Effector CD8-positive, alpha-beta T cell (primary cell): ENCODE measurements at places on chromosomes 4 and X.

- DNase-seq = no peak
Measured at GRCh38 chr4:40196272-40196671, 559 bp upstream of the RHOH start.

DNA sequence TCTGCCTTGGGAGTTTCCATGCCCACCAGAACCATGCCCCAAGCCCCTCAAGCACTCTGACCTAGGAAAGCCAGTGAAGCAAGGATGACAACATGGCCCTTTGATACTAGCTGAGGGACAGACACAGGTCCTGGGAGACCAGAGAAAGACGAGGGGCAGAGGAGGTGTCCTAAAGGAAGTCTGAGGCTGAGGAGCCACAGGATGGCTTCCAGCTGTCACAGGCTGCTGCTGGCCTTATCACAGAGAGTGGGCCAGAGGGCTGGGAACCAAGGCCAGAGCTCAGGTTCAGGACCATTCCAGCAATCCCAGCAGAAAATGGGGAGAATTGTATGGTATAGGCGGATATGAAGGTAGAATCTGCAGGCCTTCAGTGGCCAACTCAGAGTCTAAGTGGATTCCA is 31.7 kb upstream of the MSANTD1 start:
- DNase-seq = no peak

- DNase-seq = no peak
Measured at GRCh38 chrX:74383611-74384010, 37.7 kb upstream of the SLC16A2 start.

DNA sequence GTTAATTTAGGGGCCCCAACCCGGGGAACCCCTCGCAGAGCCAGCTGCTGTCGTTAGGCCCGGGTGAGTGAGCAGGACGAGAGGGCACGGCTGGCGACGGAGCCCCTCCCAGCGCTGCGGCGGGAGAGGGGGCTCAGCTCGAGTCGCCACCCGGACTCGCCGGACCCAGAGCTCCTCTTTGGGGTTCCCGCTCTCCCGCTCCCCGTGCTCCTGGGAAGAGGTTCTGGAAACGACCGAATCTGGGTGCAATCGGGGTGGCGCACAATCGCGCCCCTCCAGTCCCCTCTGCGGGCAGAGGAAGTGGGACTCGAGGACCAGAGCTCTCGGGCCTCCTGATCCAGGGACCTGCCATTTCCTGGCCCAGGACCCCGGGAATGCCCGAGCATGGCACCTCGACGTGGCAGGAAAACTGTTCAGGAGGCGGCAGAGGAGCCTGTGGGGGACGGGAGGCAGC is 37.3 kb upstream of the ARAF start:
- no peak for DNase-seq

DNA sequence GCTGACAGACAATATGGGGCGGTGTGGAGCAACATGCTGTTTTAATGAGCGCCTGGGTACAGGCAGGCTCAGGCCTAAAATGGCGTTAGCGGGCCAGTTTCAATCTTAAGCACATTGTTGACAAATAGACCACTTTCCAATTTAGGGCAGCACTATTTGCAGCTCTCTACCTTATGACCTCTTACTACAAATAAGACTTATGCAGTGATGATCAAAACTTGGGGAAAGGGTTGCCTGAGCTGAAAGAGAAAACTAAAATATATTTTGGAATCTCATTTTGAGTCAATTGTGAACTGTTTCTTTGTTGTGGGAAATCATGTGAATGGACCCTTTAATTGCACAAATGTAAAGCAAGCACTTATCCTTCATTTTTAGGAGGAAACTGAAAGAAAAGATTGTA is 25.5 kb upstream of the GPAT3 start:
- DNase-seq = no peak

GRCh38 chrX:10923466-10923865 is 187.7 kb upstream of the HCCS start:
- DNase-seq = no peak

DNA sequence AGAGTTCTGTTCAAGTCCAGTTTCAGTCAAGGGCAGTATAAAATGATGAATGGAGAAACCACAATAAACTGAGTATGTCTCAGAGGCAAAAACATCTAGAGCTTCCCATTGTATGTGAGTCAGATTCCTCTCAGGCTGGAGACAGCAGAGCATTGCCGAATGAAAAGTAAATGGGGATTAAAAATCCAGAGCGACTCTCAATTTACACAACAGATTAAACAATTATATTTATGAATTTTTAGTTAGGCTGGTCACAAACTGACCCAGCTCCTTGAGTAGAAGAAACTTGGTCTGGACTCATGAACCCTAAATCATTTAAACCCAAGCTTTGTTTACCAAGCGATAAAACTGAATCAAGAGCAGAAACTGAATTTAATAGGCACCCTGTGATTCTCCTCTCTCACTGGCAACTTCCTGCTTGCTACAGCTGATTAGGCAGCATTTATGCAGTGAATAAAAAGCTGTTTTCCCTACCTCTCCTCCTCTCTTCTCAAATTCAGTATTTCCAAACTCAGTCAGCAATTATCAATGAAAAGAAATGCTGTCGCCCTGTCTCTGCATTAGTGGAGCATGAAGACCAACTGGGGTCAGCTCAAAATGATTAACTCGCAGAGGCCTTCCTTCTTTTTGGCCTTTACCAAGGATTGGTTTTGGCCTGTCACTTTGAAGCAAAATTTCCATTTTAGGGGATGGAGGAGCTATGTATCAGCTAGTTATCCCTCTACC is 568.0 kb downstream of the PDHA2 start:
- DNase-seq = no peak

DNA sequence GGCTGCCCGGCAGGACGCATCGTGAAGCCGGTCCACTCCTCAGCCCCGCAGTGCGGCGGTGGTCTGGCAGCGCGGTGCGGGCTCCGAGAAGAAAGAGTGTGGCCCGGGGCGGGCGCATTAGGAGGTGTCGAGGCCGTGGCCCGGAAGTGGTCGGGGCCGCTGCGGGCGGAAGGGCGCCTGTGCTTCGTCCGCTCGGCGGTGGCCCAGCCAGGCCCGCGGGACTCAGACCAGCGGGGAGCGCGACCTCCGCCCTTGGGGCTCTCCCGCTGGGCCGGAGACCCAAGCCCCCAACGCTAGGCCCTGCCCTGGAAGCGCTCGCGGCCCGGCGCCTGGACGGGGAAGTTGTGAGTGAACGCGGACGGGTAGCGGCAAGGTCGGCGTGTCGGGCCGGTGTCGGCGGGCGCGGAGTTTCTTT is 60.0 kb downstream of the HS3ST1 start:
- DNase-seq = no peak

DNA sequence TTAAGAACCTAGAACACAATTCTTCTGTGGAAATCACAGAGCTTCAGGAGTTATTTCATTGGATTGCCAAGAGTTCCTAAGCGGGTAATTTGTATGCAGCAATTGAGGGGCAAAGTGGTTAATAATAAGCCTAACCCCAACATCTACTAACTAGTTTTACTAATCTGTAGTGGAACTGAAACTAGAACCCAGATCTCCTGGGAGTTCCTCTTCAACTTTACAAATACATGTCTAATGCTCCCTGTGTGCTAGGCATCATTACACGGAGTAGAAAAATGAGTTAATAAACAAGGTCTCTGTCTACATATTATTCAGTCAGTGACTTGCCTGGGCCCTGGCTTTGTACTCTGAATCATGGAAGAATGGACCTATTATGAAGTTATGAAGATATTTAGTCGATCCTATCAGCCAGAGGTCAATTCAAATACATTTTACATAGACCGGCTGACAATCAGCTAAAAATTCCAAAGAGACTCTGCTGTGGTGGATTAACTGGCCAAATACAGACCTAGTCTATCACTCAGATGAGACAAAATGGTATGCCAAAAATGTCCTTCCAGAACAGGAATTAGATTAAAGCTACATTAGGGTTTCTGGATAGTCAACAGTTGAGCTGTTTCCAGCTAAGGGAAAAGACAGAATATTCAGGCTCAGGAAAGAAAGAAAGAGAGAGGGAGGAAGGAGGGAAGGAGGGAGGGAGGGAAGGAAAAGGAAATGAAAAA is 326.0 kb downstream of the FBXW7 start:
- no peak for DNase-seq

DNA sequence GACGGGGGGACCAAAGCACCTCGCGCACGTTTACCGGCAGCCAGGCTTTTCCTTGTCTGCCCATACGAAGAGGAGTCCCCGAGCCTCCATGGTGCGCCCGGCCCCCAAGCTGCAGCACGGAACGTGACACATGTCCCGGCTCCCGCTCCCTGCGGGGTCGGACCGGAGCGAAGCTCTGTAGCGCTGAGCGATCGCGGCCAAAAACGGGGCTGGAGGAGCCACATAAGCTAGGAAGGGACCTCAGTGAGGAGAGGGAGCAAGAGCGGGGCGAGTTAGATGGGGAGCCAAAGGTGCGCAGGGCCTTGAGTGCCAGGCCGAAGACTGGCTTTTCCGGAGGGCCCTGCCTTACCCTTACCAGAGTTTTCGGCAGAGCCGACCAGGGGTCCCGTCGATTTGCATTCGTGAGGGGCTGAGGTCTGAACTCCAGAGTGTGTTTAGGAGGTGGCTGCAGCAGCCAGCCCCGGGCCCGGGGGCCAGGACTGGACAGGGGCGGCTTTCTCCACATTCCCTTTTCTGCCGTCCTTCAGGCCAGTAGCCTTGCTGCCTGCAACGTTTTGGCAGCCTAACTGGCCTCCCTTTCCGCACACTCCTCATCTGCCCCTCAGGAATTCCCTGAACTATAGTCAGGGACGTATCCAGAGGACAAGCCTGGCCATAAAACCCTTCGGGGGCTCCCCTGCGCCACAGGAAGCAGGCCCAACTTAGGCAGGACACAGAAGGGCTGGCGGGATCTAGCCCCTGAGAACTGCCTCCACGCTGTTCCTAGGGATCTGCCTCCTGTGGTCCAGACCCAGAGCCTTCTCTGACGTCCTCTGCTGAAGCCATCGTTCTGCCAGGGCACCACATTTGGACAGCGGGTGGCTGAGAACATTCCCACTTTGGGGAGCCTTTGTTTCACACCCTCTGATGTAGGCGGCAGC is 689 bp downstream of the SSR4 start:
- no peak for DNase-seq
